ENCODE measurements at places on chromosomes 6 and 20.

GRCh38 chr6:165705941-165706340 lies 42.9 kb upstream of the PDE10A start:
- DNase-seq: no peak

DNA sequence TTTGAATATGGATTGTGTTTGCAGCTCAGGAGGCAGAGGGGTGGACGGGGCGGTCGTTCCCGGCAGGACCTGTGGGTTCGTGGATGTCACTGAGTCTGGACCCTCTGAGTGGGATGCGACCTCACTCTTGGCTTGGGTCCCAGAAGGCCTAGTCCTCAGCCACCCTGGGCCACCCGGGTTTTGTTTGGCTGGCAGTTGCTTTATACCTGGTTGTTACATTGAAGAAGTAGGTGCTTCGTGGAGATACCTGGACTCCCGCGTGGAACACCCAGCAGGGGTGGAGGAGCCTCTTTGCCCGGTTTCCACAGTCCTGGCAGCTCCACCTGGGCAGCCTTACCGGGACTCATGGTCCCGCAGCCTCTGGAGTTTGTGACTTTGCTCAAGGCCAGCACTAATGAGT lies 405.1 kb downstream of the TAF4 start:
- no peak for DNase-seq

GRCh38 chr6:142731611-142732010 lies 213.4 kb downstream of the HIVEP2 start:
- no peak for DNase-seq

GRCh38 chr6:117483004-117483644 lies 650 bp downstream of the DCBLD1 start:
- no peak for DNase-seq

DNA sequence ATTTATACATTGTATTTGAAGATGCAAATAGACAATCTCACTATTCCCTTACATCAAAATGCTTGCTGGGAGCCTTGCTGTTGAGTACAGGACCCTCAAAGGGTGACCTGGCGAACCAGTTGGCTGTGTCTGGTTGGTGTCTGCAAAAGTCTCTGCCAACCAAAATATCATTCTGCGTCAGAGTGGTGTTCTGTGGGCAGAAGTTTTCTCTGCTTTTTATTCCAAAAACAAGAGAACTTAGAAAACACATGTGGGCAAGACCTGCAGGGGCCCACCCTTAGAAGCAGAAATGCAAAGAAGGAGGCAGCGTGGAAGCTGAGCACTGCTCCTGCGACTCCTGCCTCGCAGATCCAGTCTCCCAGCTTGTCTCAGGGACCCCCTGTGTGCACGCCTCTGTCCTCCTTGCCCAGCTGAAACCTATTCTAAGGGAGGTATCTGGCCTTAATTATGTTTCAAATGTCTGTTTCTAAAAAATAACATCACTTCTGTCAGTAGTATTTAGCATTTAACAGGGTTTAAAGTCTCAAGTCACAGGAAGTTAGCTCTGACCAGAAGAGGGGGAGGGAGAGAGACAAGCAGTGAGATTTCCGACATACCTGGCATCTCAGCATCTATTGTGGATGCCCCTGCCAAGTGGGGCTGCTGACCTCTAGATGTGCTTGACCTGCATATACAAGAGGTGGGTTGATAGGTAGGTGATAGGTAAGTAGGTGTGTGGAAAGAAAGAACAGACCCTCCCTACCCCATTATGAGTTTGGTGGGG lies 101.3 kb downstream of the SASH1 start:
- no peak for DNase-seq

- no peak for DNase-seq
Observed at GRCh38 chr20:20837574-20838021, 125.2 kb upstream of the RALGAPA2 start.

GRCh38 chr20:35992713-35993335 lies 24.4 kb downstream of the CNBD2 start:
- peak; percentile 30 for DNase-seq

DNA sequence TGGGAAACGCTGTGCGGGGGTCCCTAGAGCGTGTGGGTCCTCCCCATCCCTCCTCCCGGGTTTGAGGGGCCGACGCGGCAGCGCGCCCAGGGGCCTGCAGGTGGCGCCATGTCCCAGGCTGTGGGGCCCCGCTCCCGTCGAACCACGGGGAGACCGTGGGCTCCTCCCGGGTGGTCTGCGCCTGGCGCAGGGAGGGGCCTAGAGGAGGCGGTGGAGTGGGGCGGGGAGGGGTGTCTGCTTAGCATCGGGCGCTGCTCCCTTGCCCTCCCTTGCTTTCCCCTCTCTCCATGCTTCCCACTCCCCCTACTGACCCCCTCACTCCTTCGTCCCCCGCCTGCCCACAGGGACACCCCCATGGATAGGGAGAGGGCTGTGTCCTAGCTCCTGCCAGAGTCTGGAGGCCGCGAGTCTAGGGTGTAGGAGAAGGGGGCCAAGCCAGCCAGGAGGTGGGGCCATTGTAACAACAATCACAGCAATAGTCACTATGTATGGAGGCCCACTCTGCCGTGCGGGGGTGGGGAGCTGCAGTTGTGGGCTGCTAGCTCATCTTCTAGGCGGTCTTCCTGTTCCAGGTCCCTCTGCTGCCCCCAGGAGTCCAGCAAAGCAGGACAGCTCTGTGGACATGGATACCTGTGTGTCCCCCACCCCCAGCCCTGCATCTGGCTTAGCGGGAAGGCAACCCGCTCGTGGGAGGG lies 51.7 kb downstream of the CHMP4B start:
- no peak for DNase-seq

DNA sequence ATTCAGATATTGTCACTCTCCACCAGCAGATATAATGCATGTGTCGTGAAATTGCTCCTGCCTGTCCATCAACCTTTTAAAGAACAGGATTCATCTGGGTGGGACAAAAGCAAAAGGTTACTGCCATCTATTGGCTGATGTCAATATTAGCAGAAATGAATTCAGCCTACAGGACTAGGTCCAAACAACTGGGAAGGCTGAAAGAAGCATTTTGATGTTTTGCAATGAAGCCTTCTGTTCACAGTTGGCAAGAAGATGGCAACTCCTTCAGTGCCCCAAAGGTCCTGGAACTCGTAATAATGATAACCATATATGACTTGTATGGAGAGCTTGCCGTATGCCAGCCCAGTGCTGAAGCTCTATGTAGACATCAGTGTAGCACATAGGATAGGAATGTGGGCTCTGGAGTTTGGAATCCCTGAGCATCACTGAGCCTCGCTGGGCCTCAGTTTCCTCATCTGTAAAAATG lies 7.5 kb downstream of the BCAS1 start:
- DNase-seq: no peak

DNA sequence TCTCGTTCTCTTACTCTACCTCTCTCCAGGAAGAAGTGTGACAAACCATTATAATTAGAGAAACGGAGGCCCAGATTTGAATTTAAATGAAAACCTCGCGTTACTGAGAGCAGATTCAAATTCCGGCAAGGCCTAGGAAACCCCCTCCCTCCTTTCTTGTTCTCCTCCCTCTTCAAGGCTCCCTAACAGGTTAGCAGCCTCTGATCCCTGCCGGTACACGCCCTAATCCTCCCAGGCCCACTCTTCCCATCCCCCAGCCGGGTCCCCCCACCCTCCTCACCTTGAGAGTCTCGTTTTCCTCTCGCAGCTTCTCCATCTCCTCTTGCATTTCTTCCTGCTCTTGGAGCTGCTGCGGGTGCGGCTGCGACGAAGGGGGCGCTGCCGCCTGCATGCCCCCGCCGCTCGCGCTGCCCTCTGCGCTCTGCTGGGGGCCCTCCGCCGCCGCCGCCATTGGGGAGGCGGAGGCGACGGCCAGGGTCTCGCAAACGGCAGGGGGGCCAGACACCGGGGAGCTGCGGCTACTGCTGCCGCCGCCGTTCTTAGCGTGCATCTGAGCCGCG lies 3.8 kb downstream of the MTCL3 start:
- DNase-seq: no peak

DNA sequence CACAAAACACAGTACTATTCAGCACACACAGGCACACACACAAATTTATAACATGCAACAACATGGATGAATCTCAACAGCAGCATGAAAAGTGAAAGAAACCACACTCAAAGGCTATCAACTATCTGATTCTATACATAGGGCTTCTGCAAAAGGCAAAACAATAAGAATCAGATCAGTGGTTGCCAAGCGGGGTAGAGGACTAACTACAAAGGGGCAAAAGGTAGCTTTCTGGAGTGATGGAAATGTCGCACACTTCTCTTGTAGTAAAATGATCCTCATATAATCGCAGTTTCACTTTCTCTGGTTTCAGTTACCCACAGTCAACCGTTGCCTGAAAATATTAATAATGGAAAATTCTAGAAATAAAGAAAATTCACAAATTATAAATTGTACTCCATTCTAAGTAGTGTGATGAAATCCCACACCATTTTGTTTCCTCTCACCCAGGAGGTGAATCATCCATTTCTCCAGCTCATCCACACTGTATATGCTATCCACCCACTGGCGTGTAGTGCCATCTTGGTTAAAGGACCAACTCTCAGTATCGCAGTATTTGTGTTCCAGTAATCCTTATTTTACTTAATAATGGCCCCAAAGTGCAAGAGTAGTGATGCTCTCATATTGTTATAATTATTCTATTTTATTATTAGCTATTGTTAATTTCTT lies 12.8 kb upstream of the PLN start:
- no peak for DNase-seq

- DNase-seq: no peak
Observed at GRCh38 chr6:82385102-82385501, 21.5 kb downstream of the TPBG start.

GRCh38 chr6:155706341-155706740 lies 250.7 kb upstream of the NOX3 start:
- no peak for DNase-seq

DNA sequence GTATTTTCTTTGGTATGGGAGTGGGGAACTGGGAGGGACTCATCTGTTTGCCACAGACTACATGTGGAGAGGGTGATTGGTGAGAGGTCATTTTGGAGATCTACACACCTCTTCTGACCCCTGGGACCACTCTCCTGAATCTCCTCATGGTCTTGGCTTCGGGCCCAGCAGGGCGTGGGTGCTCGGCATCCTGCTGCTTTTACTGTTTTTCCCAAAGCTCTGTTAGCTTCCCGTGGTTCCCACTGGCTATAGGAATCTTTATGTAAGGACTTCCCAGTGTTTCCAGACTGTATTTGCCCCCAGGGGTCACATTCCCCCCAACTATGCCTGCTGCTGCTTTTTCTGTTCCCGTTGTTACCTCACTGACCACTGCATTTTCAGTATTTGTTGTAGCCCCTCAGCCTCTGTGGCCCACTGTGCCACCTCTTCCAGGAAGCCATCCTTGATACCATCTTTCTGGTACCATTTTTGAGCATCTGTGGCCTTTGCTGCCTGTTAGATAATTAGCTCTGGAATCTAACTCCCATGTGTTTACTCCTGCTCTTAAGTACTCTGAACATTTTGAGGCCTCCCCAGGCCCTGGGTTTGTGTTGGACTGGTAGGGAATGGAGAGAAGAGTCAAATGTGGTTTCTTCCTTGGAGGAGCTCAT lies 14.9 kb downstream of the PLCG1 start:
- no peak for DNase-seq

GRCh38 chr6:41274256-41274655 lies 12.2 kb downstream of the TREM1 start:
- DNase-seq: no peak

GRCh38 chr20:48287552-48288170 lies 502.4 kb upstream of the SULF2 start:
- DNase-seq: no peak

GRCh38 chr6:139698526-139699176 lies 324.2 kb upstream of the CITED2 start:
- no peak for DNase-seq

DNA sequence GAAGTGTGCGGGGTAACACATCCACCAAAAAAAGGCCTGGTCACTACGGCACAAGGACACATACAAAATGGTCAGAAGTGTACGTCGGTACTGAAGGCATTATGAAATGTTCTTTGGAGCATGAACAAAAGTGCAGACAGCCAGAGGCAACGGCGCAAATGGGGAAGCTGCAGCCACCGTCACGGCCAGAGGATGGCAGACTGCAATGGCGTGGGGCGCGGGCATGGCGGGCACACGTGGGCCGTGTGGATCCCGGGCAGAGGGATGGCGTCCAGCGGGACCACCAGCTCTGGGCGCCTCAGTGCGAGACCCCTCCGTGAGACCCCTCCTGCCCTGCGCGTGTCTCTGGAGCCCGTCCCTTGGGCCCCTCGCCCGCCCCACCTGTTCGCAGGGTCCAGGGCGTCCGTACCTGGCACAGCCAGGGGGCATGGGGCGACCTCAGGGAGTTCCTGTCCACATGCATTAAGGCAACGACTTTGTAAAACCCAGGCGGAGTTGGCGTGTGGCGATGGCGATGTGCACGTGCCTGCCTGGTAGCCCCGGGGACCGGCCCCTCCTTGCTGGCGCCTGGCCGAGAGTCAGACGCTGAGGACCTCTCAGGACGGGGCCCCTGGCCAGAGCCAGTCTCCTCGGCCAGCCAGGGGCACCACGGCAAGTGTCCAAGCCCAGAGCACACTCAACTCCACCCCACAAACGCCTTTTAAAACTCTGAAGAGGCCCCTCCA lies 39.5 kb upstream of the CHRNA4 start:
- no peak for DNase-seq

GRCh38 chr6:40334496-40335270 lies 252.5 kb downstream of the LRFN2 start:
- no peak for DNase-seq
